ENCODE measurements at places on chromosomes 3 and 15. TPM values are rescaled to one million over a fixed set of nuclear protein-coding genes. Genes with fewer than 3 reads are reported as not detected.

DNA sequence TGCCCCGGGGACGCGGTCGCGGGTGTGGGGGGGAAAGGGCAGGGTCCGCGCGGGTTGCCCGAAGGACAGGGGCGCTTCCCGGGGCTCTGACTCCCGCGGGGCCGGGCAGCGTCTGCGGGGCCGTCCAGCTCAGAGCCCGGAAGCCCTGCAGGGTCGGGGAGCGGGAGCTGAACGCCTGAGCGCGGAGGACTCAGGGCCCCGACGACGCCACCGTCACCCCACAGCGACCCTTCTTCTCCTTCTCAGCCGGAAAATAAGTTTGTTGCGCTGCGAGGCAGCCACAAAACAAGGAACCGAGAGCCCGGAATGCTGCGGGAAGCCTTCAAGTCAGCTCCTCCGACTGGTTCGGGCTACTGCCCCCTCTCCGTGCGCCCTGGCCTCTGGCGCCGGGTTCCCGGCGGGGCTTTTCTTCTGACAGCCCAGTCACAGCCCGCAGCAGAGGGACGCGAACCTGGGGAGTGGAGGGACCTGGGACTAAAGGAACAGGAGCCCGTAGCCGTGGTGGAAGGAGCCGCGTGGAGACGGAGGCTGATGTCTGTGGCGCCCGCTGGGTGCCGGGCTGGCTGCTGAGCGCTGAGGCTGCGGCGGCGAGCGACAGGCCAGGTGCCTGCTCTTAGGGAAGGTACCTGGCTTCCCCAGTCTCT is 484 bp downstream of the CNTN4 start:
- no peak for DNase-seq

GRCh38 chr3:106183762-106184391 is 315.1 kb upstream of the CBLB start:
- DNase-seq: no peak

GRCh38 chr3:154540950-154541604 is 111.1 kb upstream of the GPR149 start:
- DNase-seq: no peak

DNA sequence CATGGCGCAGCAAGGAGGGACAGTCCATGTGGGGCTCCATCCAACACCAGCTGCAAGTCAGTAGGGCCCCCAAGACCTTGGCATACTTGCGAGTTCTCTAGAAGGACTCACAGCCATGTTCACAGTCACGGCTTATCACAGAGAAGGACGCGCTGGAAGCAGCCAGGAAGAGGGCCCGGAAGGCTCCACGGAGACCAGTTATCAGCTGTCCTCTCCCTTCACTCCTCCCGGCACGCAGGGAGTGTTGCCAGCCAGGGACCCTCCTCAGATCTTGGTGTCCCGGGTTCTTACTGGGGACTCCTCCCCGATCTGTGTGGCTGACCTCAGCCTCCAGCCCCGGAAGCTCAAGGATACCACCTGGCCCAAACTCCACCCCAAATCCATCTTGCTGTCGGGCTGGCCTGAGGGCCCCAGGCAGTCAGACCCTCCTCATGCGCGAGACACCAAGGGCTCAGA is 68.0 kb downstream of the SLTM start:
- DNase-seq: peak; percentile 37

- no peak for DNase-seq
These were observed 343.0 kb downstream of the ZBTB20 start for GRCh38 chr3:114804099-114804498.

DNA sequence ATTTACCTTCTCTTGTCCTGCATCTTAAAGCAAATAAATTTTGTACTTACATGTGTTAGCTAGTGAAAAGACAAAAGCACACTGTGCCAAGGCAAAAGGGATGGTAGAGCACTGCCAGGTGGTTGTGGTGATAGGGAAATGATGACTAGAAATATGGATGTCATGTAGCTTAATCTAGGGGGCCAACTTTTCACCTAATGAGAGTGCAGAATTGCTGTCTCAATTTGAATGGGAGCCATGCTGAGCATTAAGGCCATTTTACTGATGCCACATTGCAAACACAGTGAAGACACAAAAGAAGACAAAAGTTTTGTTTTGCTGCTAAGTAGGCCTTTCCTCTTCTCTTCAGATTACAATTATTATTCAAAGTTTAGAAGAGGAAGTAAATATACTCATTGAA is 274.7 kb downstream of the PDCD6IP start:
- no peak for DNase-seq

The GOLGA6A gene
- total RNA-seq: 1.4 TPM

The CACNA2D2 gene
- 0.17 TPM for total RNA-seq

The IGSF11 gene
- 0.17 TPM for total RNA-seq
